ENCODE measurements at places on chromosomes 16 and 17. TPM values are rescaled to one million over a fixed set of nuclear protein-coding genes. Genes with fewer than 3 reads are reported as not detected.

EXOC3L1 gene
- 1.5 TPM for total RNA-seq

ATP1B2 gene
- total RNA-seq, result 13.8 TPM

KIF19 gene
- under 0.01 TPM for total RNA-seq

NOS2 gene
- total RNA-seq, result 0.49 TPM

SHISA6 gene
- total RNA-seq, result 5.4 TPM

SEBOX gene
- total RNA-seq, result not detected

NRN1L gene
- not detected for total RNA-seq

BANP gene
- 21.4 TPM for total RNA-seq

ELOB gene
- 70.8 TPM for total RNA-seq

ARHGDIG gene
- total RNA-seq, result 29.5 TPM

ZNF423 gene
- 10.6 TPM for total RNA-seq

GP1BA gene
- not detected for total RNA-seq

GJC1 gene
- 69.1 TPM for total RNA-seq

C16orf46 gene
- 3.7 TPM for total RNA-seq

OR1A1 gene
- total RNA-seq, result not detected

FBXO31 gene
- total RNA-seq, result 25.3 TPM

Measured in temporal lobe (tissue), 4 donors.